CD4-positive, alpha-beta T cell treated with Interleukin-10 for 1 hour (primary cell): ENCODE measurements at places on chromosomes 1 and 21.

- no peak for DNase-seq
Measured at GRCh38 chr1:57422271-57423134, 1.4 kb downstream of the DAB1 start.

DNA sequence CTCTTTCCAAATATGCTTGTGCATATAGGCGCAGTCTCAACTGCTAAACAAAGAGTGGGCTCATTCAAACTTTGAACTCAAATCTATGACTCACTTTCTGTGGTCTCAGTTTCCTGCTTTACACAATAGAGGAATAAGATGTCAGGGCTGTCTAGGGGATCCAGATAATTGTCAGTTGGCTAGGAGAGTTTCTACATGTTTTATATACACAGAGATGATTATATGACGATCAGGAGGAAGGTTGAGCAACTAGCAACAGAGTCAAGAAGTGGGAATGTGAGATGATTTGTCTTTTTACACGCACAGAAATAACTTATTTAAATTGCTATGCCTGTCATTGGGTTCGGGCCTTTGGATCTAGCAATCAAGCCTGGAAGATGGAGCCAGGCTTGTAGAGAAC, 299.4 kb upstream of the LYPLAL1 start:
- DNase-seq: no peak

- DNase-seq: peak; percentile 31
Measured at GRCh38 chr1:228794173-228794572, 58.9 kb downstream of the RHOU start.

GRCh38 chr1:166947398-166948043, 27.8 kb downstream of the ILDR2 start:
- DNase-seq: no peak

DNA sequence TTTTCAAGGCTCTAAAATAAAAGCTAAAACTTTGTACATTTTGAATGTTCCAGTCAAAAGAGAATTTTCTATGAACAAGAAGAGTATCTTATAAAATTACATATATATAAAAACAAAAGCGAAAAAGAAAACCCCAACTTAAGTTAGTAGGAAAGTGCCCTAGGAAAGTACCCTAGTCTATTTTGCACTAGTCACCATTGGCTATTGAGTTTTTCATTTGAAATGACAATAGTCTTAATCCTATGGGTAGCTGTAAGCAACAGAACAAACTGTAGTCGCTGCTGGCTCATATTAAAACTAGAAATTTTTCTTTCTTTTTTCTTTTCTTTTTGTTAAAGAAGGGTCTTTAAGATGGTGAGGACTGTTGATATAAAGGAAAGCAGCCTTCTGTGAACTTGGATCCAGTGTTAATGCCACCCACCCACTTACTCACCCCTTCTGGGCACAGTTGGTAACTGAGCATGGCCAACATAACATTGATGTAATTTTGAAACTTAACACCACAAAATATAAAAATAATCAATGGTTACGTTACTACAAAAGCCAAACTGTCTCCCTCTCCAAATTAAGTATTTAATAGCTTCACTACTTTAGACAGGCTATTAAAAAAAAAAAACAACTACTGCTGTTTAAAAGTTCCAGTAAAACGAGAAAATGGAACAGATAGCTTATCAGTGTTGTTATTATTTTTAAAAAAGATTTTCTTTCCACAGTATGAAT, 177.0 kb downstream of the EIF4G3 start:
- no peak for DNase-seq

GRCh38 chr1:229003233-229004031, 267.5 kb upstream of the RAB4A start:
- DNase-seq: no peak

GRCh38 chr1:48040154-48040553, 43.0 kb upstream of the TRABD2B start:
- no peak for DNase-seq

GRCh38 chr1:28136922-28137613, 39.4 kb downstream of the PTAFR start:
- DNase-seq: no peak

DNA sequence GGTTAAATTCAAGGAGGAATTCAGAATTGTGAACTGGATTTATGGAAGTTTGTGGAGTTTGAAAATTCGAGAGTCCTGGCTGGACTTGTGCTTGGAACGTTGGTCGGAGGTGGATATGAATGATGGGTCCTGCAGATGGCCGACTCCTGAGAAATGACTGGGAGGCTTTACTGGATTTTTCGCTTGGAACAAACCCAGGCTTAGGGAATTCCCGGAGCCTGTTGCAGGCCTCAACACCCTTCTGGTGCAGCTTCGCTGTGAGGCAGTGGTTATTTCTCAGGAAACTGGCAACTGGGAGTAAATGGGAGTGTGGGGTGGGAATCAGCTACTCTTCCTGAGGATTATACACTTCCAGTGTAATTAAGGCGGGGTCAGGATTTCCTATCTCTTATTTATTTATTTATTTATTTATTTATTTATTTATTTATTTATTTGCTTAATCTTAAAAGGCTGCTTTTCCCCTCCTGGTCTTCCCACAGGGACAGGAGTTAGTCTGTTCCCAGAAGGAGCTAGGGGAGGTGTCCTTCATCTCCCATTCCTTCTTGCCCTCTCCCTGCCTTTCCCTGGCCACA, 21.1 kb downstream of the MAPKAPK2 start:
- no peak for DNase-seq

GRCh38 chr1:91827459-91828321, 58.3 kb downstream of the TGFBR3 start:
- no peak for DNase-seq

DNA sequence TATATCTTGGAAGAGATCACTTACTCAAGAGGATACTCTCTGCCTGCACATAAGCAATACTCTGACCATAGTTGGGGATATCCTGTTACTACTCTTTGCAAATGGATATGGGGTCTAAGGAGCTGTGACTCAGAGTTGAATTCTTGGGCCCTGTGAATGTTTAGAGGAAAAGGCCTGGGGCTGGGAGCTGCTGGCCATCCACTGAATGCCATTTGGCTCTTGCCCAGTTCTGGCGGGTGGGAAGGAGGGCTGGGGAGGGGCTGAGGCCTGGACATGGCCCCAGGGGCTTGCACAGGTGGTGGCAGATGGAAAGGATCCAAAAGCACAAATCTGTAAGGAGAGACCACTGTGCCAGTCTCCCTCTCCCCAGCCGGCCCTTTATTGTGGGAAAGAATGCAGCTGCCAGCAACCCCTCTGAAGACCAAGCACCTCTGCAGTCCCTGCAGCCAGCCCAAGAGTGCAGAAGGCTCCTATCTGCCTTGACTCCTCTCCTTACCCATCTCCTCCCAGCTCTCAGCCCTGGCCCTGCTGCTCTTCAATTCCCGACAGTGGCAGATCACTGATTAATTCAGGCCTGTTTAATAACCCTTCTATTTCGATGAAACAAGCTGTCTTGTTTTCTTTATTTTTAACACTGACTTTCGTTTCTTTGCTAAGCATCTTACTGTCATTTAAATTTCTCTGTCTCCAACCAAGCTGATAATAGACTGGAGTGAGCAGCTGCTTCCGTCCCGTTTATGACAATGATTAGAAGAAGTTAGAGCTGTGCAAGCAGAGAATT, 12.1 kb downstream of the PLXNA2 start:
- no peak for DNase-seq
